H7 (cell line): ENCODE measurements at places on chromosomes 16 and 17.

DNA sequence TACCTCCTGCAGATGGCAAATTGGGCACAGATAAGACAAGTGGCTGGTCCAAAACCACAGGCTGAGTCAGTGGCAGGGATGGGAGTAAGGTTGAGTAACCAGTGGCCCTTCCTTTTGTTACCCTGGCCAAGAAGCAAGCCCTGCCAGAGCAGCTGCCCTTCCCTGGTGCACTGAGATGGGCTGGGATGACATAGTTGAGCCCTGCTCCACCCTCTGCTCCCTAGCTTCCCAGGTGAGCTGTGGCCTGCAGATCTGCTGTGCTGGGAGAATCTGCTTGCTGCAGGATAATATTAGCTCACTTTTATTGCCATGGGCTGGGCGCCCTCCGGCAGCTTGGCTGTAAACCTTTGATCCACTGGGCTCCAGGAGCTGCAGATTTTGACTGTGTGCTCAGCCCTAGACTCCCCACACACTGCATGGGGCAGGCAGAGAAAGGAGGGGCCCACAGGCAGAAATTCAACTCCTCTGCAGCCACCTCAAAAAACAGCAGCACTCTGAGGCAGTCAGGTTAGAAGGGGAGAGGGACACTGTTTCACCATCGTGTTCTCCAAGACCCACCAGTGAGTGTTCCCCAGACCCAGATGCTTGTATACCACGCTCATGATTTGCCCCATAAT, 101.8 kb downstream of the CBLN1 start:
- no peak for DNase-seq

GRCh38 chr17:21001813-21002221, 41.0 kb downstream of the USP22 start:
- no peak for DNase-seq

DNA sequence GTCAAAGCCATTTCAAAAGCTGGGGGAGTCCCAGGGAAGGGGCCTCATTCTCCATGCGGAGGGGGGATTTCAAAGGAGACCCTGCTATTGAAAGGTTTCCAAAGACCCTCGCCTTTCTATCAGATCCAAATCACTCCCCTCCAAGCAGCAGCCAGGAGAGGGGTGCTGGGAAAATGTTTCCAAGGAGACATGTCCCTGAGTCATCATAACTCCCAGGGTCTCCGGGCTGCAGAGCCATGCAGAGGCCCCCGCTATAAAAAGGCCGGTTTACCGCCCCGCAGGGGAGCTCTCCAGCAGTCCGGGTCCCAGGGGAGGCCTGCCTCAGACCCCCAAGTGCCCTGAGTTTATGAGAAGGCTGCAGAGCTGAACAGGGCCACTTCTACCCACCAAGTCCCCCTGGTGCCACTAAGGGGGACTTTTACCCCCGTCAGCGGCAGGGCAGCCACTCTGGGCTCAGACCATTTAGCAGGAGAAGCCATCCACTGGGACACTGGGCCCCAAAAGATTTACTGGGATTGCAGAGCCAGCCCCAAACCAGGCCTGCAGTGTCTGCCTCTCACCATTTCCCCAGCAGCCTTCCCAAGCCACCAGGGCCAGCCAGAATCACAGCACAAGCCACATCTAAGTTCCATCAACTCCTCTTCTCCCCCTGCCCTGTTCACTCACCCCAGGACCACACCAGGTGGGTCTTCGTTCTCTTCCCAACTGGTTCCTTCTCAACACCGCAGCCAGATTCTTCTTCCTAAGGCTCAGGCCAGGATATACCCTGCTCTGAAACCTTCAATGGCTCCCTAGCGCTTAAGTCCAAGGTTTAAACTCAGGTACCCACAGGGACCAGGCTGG, 234.4 kb downstream of the ZNF423 start:
- DNase-seq: no peak

- DNase-seq: peak; percentile 37
These were observed 79.3 kb downstream of the VMP1 start for GRCh38 chr17:59786536-59787319.

DNA sequence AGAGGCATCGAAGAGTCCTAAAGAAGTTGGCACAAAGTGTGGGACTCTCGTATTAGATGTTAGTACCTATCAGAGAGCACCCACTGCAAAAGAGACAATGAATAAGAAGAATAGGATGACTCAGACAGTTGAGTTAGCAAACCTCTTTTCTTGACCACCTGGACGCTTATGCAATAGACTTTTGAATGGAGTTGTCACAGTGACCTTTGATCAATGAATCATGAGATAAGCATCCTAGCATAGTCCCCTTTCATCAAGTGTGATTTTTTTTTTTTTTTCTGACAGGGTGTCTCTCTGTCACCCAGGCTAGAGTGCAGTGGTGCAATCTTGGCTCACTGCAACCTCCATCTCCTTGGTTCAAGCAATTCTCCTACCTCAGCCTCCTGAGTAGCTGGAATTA, 1417.9 kb upstream of the GOT2 start:
- DNase-seq: no peak

- DNase-seq: no peak
These were observed 23.3 kb downstream of the ZNF75A start for GRCh38 chr16:3328643-3329042.

- no peak for DNase-seq
These were observed 34.5 kb downstream of the NACA2 start for GRCh38 chr17:61556224-61557188.

DNA sequence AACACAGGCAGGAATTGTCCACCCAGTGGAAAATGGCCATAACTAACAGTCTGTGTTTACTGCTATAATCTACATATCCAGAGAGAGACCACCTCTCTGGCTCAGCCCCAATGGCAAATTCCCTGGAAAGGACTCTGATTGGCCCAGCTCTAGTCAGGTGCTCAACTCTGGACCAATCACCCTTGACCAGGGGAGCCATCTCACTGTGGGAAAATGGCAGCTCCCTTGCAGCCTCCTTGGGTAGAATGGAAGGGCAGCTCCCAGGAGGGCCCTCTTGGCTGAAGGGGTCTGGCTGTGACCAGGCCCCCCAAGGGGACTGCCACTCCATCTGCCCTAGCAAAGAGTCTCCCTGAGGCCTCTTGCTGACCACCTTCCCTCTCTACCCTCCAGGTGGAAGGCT, 3.1 kb downstream of the ALOX15B start:
- DNase-seq: no peak

DNA sequence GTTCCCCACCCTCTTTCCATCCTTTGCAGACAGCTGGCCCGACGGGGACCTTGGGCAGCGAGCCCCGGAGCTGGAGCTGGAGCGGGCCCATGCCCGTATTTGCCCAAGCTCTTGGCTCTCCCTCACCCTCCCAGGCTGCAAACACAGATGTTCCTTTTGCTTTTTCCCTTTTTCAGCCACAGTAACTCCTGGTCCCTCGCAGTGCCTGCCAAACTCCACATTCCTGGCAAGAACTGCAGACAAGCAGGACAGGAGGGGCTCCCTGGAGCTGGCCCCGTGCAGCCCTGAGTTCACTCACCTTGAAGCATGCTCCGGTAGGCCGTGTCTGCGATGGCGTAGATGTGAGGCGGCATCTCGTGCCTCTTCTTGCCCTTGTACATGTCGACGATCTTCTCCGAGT, 33.9 kb downstream of the MYH11 start:
- DNase-seq: no peak

DNA sequence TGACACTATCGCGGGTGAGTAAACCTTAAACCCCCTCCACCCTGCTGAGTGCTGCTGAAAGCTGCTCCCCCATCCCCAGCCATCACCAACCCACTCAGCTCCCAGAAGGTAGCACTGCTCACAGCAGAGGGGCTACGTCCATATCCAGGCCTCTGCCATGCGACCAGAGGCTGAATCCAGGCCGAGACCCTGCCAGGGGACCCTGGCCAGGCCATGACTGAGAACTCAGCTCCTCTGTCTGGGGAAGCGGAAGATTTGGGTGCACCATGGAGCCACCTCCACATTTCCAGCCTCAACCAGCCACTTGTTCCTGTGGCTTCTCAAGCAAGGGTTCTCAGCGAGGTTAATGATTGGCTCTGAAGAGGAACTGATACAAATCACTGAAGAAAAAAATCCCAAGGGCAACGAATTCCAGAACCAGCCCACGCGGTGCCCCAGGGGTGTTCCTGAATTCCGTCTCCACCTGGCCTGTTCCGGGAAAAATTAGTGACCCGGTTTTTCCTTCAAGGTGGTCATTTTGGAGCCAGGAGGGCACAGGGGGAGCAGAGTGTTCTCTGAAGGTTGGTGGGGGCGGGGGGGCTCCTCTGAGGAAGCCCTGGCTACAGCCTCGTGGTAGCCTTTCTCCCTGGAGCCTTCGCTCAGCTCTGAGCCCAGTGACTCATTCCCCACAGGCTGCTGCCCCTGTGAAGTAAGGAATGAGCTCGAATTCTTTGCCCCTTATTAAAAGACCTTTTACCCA, 9.3 kb upstream of the SLC16A5 start:
- no peak for DNase-seq

- peak; percentile 62 for DNase-seq
These were observed 2.4 kb downstream of the NXN start for GRCh38 chr17:977166-977565.

DNA sequence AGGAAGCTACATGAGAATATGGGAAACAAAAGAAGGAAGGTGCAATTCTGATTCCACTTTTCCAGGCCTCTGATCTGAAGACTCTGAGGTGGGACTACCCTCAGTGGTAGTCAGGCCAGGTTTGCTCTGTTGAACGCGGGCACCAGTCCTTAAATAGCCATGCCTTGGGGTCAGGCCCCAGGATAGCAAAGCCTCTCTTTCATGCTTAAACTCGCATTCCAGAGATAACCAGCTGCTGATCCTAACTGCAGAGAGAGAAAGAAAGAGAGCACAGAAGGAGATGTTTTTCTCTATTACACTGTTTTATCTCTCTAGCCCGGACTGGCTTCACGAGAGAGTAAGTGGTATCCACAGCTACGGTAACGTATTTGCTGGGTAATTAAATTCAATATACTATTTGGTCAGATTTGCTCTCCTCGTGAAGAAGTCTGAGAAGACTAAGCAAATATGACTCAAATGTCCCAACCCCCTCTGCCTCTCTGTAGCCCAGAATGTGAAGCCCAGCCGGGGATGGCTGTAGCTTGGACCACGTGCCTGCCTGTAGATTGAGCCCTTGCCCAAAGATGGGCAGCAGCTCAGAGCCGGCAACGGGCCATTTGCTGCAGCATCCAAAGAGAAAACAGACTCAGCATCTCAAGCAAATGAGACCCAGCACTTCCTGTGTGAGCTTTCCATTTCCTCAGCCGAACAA, 122.2 kb downstream of the SMG6 start:
- DNase-seq: no peak

- no peak for DNase-seq
These were observed 103.0 kb downstream of the RAB11FIP4 start for GRCh38 chr17:31494259-31495021.

DNA sequence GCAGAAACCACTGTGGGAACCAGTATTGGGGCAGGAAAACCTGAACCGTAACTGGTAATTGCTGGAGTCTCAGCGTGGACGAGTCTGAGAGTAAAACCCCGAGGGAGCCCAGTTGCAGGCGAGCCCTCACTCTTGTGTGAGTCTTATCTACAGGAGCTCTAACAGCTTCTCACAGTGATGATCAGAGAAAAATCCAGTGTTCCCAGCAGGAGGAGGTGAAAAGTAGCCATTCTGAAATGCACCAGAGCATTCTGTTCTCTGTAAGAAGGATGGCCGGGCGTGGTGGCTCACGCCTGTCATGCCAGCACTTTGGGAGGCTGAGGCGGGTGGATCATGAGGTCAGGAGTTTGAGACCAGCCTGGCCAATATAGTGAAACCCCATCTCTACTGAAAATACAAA, 161.2 kb downstream of the COPRS start:
- no peak for DNase-seq

- peak; percentile 7 for DNase-seq
These were observed 11.2 kb upstream of the ANKRD40CL start for GRCh38 chr17:50778471-50778870.

- DNase-seq: no peak
These were observed 23.1 kb downstream of the LAT start for GRCh38 chr16:29007730-29008593.

GRCh38 chr17:77808686-77809425, 149.6 kb upstream of the TNRC6C start:
- no peak for DNase-seq

DNA sequence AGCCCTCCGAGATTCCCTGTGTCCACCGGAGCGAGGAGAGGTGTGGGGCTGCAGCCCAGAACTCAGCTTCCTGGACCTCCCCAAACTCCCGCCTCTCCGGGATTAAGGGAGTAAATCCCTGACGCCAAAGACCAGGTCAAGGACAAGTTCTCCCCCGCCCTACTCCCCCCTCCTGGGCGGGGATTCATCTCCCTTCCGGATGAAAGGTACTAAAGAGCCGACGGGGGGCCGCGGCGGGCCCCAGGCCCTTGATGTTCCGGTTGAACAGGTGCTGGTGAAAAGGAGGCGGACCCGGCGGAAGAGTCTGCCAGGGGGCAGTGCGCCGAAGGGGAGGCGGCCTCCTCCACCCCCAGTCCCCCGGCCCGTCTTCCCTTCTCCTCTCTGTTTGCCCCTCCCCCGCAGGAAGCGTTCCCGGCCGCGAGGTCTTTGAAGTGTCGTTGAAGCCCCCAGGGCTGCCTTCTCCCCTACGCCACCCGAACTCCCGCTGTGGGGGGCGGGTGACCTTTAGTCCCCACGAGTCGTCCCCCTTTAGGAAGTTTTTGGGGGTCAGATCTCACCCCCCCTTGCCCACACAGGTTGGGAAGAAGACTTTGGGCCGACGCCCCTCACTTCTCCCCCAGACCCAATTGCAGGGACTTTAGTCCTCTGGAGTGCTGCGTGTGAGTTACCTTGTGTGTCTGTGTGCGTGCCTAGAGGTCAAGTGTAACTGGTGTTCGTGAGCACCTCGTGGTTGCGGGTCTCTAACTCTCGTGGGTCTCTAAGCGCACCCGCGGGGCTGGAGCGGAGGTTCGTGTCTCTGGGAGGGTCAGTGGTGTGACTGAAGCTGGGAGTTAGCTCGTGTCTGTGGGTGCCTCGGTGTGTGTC, 1.1 kb upstream of the MLLT6 start:
- DNase-seq: peak; percentile 99

- no peak for DNase-seq
These were observed 16.4 kb downstream of the RAD51D start for GRCh38 chr17:35103271-35103670.

- no peak for DNase-seq
These were observed 32.1 kb downstream of the GINS2 start for GRCh38 chr16:85656351-85657266.

- no peak for DNase-seq
These were observed 213.2 kb downstream of the C16orf78 start for GRCh38 chr16:49586466-49587450.

DNA sequence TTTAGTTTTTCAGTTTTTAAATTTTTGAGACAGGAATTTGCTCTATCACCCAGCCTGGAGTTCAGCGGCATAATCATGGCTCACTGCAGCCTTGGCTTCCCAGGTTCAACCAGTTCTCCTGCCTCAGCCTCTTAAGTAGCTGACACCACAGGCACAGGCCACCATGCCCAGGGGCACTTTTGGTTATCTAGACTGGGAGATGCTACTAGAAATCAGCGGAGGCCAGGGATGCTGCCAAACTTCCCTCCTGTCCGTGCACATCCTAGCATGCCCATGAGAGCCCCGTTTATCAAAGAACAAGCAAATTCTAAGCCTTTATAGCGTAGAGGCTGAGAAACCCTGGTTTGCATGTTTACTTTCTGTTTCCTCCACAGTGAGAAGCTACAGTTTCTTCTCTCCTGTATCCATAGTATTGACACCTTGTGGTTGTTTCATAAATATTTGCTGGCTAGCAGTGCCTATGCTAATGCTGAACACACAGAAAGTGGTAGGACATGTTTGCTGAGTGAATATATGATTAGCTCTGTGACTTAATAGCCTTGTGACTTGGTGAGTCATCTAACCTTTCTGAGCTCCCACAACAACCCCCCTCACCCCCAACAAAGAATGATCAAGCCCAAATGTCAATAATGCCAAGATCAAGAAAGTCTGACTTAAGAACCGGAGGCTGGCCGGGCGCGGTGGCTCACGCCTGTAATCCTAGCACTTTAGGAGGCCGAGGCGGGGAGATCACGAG, 39.2 kb upstream of the MAF start:
- no peak for DNase-seq
